ENCODE measurements at places on chromosomes 1 and 21.

GRCh38 chr1:240189386-240189989 is 97.8 kb downstream of the FMN2 start:
- no peak for DNase-seq

DNA sequence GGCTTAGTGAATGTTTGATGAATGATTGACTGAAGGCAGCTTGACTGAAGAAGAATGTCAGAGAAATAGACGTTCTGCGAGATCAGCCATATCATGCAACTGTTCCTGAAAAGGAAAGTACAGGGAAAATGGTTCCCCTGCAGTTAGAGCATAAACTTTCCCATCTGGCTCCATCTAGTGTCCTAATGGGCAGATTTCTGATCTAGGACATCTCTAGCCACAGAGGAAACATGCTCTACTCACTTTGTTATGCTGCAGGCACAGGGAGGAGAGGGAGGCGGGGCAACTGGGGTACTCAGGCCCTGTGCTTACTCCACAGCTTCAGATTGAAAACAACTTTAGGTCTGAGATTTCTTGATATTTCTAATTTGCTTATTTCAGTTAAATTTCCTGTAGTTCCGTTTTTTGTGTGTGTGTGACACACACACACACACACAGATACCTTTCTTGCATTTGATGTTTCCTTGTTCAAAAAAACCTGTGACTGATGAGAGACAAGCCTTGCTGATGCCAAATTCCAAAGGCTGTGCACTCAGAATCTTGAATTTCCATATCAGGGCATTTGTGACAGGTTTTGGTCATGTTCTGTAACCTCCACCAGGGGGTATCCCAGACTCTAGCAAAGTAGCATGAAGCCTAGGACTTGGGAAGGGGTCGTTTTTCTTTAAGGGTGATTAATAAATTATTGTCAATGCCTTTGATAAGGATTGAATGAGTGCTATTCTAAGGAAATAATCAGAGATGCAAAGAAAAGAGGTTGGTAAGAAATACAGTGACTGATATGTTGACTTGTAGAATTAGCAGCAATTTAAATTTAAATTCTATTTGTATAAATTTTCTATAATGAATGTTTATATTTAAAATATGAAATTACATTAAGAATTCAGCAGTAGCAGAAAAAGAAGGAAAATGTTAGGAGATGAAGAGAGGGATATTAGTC is 139.7 kb upstream of the BEND5 start:
- DNase-seq: no peak

DNA sequence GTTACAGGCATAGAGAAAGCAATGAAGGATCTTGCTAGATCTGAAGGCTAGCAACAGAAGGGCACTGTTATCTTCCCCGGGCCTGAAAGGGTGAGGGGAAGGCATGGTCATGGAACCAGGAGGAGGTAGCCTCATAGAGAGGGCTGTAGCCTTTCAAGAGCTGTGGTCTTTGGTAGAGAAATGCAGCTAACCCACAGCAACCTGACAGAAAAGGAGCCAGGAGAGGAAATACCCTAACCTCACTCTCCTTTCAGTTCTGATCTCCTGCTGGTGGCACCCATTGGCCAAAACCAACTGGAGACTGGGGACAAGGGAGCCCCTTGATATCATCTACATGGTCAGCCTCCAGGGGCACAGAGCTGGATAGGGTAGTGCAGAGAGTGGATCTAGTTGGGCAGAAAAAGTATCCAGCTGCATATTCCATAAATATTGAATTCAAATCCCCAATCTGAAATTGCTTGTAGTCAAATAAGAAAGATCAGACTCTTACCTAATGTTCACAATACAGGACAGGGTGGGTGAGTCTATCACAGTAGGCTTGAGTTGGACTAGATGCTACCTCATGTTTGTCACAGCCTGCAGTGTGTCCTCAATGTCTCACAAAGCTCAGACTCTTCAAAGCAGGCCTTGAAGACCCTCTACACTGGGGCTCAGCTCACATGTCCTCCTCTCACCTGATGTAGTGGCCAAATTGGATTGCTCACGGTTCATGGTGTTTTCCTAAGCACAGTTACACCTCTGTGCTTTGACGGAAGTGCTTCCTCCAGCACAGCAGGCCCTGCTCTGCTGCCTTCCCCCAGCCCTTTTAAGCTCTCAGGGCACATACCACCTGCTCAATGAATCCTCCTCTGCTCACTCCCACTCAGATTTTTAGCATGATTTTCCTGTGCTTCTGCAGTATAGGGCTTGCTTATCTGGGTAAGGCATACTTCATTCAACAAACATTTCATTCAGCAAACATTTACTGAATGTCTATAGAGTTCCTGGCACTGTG is 74.1 kb upstream of the JUN start:
- no peak for DNase-seq

GRCh38 chr1:30877205-30877912 is 31.2 kb downstream of the SDC3 start:
- no peak for DNase-seq

DNA sequence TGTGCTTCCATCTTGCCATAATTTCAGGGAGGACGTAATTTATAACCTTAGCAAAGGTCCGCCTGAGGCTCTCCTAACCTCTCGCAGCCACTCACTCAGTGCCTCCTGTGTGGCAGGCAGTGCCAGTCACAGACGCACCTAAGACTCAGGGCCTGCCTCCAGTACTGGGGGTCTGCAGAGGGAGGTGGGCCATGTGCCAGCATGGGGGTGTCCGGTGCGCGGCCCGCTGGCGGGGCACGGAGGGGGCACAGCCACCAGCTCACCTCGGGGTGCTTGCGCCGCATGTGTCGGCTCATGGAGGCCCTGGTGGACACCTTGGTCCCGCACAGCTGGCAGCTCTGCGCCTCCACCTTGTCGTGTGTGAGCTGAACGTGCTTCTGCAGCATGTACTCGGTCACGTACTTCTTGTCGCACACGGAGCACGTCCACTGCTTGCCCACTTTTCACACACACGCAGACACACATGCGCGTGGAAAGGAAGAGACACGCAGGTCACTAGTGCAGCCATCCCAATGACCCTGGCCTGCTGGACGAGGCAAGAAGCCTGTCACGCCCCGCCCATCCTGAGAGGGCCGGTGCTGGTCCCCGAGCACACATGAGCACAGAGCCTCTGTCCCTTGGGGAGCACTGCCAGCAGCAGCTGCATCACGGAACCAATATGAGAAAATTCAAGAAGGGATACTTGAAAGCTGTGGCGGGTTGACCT is 43.2 kb upstream of the RIPK4 start:
- DNase-seq: no peak

DNA sequence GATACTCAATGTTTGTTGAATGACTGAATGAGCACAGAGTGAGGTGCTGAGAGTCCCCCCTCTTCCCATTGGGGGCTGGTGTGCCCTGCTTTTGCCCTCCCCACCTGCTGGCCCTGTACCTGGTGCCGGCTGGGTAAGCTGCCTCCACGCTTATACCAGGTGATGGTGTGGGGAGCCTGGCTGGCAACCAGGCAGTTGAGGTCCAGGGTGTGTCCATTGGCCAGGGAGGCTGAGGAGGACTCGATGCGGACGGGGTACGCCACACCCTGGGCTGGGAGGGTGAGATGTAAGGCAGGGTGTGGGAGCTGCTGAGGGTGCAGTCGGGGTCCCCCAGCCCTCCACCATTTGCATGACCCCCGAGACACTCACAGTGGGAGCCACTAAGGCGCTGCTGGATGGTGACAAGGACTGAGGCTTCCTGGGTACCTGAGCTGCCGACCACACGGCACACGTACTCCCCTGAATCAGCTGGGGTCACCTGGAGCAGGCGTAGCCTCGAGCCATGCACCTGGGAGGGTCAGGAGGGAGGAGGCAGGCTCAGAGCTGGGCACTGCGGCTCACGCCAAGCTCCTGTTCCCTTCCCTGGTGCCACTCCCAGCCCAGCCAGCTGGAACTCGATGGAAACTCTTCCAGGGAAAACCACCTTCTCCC is 36.6 kb downstream of the LDLRAD2 start:
- DNase-seq: no peak

DNA sequence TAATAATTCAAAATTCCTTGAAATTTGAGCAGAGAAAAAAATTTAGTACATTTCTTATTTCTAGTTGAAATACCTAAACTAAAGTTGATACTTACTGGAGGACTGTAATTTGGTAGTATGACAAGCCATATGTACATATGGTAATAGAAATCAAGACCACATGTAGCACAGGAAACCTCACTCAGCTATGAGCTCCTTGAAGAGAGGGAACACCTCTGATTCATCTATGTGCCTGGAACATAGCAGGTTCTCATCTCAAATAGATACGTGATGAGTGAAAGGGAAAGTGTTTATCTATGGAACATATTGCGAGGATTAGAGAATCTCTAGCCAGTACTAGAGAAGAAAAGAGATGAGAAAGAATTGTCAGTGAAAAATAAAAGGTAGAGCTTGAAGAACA is 47.9 kb upstream of the GNG4 start:
- DNase-seq: no peak

DNA sequence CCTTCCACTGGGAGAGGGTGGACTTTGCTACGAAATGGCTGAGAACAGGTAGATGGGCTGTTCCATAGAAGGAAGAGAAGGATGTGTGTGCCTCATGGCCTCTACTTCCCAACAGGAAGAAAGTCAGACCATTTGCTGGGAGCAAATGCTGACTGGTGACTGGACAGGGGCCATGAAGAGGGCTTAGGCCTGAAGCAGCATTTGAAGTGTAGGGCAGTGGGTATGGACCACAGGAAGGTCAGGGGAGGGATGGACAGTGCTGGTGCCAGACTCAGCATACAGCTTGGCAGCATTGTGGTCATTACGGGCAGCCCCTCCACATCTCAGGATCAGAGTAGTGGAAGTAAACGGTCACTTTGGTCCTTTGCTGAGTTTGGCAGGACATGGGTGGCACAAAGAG is 275.7 kb downstream of the MATN1 start:
- DNase-seq: no peak

- no peak for DNase-seq
Observed at GRCh38 chr1:218421531-218421930, 76.4 kb downstream of the TGFB2 start.

DNA sequence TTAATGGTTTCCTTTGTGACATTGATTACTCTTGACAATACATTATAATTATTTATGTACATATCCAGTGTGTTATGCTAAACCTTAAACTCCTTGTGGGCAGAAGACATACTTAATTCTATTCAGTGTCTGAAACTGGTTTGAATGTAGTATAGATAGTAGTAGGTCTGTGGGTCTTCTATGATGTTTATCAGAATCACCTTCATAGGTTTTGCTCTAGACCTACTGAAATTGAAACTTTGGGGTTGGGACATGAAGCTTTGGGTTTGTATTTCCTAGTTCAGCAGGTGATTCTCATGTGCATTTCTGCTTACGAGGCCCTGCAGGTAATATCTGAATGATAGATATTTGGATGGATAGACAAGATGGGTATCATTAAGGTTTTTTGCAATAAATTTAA is 48.6 kb downstream of the MIGA1 start:
- no peak for DNase-seq

DNA sequence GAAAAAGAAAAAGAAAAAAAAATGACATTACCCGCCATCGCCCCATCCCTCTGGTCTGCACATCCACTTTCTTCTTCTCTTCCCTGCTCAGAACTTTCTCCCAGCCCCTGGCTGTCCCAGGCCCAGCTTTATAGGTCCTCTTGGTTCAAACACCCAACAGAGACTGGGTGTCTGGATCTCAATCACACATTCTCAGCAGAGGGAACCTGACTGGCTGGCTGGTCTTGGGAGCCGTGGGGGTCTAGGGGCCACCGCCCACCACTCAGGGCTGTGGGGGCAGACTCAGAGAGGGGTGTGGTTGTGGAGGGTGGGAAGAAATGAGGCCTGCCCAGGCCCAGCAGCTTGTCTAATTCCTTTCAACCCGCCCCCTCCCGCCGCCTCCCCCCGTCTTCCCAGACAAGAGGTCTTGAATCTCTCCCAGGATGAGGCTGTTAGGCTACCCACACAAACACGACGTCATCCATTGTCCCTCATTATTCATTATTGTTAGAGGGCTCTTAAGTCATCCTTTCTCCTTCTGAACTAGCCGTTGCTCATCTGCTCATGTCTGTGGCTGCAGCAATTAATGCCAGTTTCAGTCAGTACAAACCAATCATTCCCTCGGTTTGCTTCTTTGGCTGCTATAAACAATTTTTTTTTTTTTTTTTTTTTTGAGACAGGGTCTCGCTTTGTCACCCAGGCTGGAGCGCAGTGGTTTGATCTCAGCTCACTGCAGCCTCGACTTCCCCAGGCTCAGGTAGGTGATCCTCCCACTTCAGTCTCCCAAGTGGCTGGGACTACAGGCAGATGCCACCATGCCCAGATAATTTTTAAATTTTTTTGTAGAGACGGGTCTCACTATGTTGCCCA is 40.6 kb upstream of the CLIC4 start:
- no peak for DNase-seq

- DNase-seq: no peak
Observed at GRCh38 chr21:21163904-21164303, 165.7 kb downstream of the NCAM2 start.

DNA sequence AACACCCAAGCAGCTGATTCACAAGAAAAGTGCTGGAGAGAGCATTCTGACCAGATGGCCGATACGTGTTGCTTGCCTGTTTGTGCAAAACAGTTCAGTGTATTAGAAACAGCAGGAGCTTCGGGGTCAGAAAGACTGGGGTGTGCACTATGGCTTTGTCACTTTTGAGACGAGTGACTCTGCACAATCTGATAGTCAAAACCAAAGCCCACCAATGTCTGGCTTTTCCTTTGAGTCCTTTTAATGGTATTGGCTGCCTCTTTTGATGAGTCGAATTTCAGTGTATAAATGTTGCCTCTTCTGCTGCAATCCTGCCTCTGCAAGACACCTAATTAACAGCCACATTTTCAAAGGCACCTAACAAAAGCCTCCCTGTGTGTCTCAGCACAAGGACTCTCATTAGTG is 444.6 kb downstream of the AJAP1 start:
- no peak for DNase-seq

GRCh38 chr1:25796811-25797458 is 3.1 kb upstream of the SELENON start:
- DNase-seq: peak; percentile 79

GRCh38 chr1:19374083-19374801 is 62.1 kb downstream of the SLC66A1 start:
- DNase-seq: no peak

DNA sequence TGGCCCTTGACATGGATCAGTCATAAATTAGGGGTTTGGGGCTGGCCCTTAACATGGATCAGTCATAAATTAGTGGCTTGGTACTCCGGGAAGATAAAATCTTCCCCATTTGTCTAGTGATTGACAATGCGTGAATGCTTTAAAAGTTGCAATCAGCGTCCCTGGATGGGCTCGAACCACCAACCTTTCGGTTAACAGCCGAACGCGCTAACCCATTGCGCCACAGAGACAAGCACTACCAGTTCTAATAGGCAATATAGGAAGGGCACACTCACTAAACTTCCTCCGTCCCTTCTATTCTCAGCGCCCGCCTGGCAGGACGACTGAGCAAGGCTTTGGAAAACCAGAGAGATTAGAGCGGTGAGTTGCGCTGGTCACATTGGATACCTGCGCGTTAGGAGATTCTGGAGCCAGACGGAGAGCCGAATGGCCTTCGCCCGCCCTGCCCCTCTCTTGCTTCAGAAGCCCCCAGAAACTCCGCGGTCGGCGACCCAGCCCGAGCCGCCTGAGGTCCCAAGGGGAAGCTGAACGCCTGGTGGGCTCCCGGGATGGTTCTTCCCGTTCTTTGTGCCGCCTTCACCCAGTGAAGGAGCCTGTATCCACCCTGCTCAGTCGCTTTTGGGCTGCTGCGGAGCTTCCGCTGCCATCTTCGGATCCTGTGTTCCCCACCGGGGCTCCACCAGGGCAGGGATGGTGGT is 235.9 kb downstream of the FAM72C start:
- no peak for DNase-seq

Data from stimulated activated CD4-positive, alpha-beta T cell treated with anti-CD3 and anti-CD28 coated beads, Interleukin-15, amount 100 ng/mL, for 48 hours (primary cell).